ENCODE measurements at places on chromosomes 1 and 21. TPM values are rescaled to one million over a fixed set of nuclear protein-coding genes. Genes with fewer than 3 reads are reported as not detected.
A peak's percentile ranks its signal among the peaks of the same experiment; 100 is the strongest.

DNA sequence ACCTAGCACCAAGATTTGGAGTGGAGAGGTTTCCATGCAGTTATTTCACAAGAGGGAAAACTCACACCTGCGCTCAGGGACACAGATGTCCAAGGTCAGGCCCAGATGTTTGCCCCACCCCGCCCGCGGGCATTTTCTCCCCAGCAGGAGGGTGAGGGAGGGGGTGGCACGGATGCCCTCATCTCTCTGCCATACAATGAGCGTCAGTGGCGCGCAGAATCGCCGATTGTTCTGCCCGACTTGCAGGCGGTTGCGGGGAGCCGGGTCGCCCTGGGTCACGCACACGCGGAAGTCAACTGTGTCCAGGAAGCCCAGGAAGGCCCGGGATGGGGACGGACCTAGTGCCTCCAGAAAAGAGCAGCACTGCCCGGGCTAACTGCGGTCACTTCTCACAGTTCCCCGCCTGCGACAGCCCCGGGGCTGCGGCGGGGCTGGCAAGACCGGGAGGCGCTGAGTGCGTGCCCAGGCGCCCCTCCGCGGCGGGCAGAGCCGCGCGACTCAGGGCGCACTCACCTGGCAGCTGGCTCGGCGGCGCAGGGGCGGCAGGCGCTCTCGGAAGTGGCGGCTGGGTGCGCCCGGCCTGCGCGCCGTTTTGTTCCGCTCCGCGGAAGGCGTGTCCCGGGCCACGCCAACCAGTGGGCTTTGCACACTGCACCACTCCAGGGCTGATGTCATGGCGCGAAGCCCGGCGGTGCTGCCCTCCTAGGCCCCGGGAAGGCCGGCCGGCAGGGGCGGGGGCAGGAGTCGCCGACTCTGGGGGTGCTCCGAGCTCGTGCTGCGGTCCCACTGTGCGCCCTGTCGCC, at the start of gene CSRP1:
CSRP1 (minus strand) TSS at position 567 of the 803 bp plus-strand sequence. CDS start 10,820 bp downstream, outside the sequence.
- no peaks in the 10 kb centered on the region for H3K36me3 ChIP-seq
- peak within 1 kb of the TSS; percentile 40 for H3K4me3 ChIP-seq
- peak within 1 kb of the TSS; percentile 90 for H3K27ac ChIP-seq
- DNase-seq, result peak; percentile 93

The C1orf56 gene
- 5.7 TPM for total RNA-seq

The CFH gene
- 12.2 TPM for total RNA-seq

DNA sequence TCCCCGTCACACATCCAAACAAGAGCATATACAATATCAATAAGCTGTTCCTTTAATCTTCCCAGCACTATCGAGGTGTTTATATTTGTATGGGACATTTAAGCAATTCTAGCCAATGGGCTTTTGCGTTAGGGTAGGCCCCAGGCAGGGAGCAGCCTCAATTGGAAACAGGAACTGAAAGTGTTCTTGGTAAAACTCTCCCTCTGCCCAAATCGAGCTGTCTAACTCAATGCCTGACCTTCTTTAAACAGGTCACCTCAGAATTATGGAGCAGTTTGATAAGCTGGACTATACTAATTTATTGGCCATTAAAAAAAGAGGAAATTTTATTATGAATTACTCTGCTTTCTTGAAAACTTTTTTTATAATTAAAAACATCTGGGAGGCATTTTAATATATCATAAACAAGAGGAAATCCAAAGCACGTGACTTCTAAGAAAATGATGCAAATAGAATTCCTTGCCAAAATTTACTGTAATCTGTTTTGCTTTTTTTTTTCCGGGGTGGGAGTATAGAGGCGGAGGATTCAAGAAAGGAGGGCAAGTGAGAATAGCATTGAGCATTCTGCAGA, 498.1 kb downstream of the LMO4 start:
- H3K4me1 ChIP-seq, result no peaks in the 10 kb centered on the region
- H3K27me3 ChIP-seq, result no peaks in the 10 kb centered on the region
- no peaks in the 10 kb centered on the region for H3K36me3 ChIP-seq
- no peak overlapping the region for H3K4me3 ChIP-seq
- no peak for DNase-seq

The HSPG2 gene
- 87.7 TPM for total RNA-seq

DNA sequence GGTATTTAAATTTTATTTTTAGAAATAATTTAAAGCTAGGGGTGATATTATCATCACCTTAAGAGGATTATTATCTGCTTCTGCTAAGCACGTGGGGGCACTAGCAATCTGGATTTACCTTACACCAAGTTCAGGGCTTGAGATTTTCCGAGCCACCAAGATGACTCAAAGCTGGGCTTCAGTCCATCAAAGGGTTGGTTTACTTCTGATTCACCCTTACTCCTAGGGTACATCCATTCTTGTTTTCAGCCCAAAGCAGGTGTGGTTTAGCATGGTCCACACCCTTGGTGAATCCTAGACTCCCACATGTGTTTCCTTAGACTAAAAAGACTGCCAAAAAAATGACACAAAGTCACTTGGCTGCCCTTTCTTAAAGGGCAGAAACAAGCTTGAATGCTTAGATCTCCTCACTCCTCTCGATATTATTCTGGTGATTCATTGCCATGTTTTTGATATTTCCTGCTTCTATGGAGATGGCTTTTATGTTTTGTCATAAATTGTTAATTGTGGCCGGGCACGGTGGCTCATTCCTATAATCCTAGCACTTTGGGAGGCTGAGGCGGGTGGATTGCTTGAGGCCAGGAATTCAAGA, 9.8 kb upstream of the PRSS38 start:
- no peaks in the 10 kb centered on the region for H3K27me3 ChIP-seq
- H3K4me1 ChIP-seq, result no peaks in the 10 kb centered on the region
- no peaks in the 10 kb centered on the region for H3K36me3 ChIP-seq
- DNase-seq, result no peak
- no peak overlapping the region for H3K4me3 ChIP-seq

The GBP3 gene
- total RNA-seq, result 8.2 TPM

The FAM177B gene
- 3.4 TPM for total RNA-seq

- H3K4me1 ChIP-seq, result no peaks in the 10 kb centered on the region
- no peaks in the 10 kb centered on the region for H3K27me3 ChIP-seq
- H3K36me3 ChIP-seq, result no peaks in the 10 kb centered on the region
- no peak overlapping the region for H3K4me3 ChIP-seq
These were observed 158.0 kb downstream of the CLIC6 start for GRCh38 chr21:34826836-34827235.

- no peak for DNase-seq
- no peak overlapping the region for H3K27ac ChIP-seq
- peaks cover 13% of the 10 kb centered on the region for H3K4me1 ChIP-seq
- no peaks in the 10 kb centered on the region for H3K36me3 ChIP-seq
- H3K27me3 ChIP-seq, result no peaks in the 10 kb centered on the region
These were observed 247.3 kb downstream of the TTLL7 start for GRCh38 chr1:83751602-83752001.

DNA sequence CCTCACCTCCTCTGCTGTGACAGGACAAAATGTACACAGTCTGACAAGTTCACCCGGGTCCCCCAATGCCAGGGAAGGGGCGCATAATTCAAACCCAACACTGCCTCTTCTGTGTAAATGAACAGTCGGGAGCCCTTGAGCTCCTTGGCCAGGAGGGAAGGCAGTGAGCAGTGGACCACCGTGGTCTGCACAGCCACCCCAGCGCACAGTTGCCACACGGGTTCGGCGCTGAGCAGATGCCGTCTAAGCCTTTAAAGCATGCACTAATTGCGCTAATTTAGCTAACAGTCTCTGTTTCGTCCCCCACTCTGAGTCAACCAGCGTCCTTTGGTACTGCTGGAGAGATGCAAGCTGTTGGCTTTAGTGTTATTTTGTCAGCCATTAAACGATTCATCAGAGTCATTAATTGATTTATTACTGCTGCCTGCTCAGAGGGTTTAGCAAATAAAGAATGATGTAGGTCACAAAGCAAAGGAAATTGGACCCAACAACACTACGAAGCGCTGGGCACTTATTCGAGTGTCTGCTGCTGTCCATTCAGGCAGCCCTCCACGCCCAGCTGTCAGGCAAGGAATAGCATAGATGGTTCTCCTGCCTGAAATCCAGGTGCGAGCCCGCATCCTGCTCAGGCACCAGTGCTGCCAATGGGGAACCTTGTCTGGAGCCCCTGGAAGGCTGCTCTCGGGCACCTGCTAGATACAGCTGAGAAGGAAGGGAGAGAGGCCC, 91.5 kb downstream of the MRPL37 start:
- H3K4me3 ChIP-seq, result no peak overlapping the region
- H3K4me1 ChIP-seq, result peaks cover 39% of the 10 kb centered on the region
- peak overlapping the region; percentile 21 for H3K27ac ChIP-seq
- DNase-seq, result no peak
- no peaks in the 10 kb centered on the region for H3K36me3 ChIP-seq

- no peaks in the 10 kb centered on the region for H3K27me3 ChIP-seq
- H3K27ac ChIP-seq, result no peak overlapping the region
- H3K4me1 ChIP-seq, result no peaks in the 10 kb centered on the region
- no peak overlapping the region for H3K4me3 ChIP-seq
- no peak for DNase-seq
- H3K36me3 ChIP-seq, result no peaks in the 10 kb centered on the region
These were observed 146.4 kb upstream of the GALNT2 start for GRCh38 chr1:229920683-229921082.

- no peaks in the 10 kb centered on the region for H3K27me3 ChIP-seq
- no peak overlapping the region for H3K27ac ChIP-seq
- no peaks in the 10 kb centered on the region for H3K4me1 ChIP-seq
These were observed 120.7 kb downstream of the BACH1 start for GRCh38 chr21:29419422-29419821.

DNA sequence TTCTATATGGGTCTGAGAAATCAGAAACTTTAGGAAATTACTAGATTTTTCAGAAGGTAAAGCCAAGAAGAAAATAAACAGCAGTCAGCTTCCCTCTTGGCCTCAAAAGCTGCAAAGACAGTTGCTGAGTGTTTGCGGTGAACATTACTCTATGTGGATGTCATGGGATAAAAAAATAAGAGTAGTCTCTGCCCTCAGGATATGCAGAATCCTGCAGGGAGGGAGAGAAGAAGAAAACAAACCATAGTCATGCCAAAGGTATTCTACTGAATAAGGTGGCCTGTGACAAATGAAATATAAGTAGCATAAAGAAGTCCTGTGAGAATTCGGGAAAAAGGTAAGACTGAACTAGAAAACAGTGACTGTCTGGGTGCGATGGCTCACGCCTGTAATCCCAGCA, 19.0 kb downstream of the YARS1 start:
- H3K36me3 ChIP-seq, result no peaks in the 10 kb centered on the region
- H3K4me3 ChIP-seq, result no peak overlapping the region
- H3K27ac ChIP-seq, result no peak overlapping the region
- H3K27me3 ChIP-seq, result no peaks in the 10 kb centered on the region

The PSRC1 gene
- 1.8 TPM for total RNA-seq

DNA sequence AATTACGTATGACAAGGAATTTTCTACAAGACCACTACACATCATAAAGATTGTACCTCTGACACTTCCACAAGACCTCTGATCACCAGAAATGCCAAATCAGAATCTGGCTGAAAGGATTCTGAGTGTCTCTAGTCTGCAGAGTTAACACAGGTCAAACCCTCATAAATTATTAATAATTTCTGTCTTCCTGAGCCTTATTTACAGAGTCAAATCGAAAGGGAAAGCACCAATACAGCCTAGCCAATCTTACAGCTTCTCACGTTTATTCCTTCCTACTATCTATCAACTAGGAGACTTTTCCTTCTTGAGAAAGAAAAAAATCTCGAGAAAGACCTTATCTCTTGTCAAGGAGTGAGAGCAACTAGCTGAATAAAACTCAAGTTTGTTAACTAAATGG, 2151.6 kb downstream of the MRPL39 start:
- no peaks in the 10 kb centered on the region for H3K4me1 ChIP-seq
- no peaks in the 10 kb centered on the region for H3K27me3 ChIP-seq
- H3K36me3 ChIP-seq, result no peaks in the 10 kb centered on the region
- H3K27ac ChIP-seq, result no peak overlapping the region
- DNase-seq, result no peak
- H3K4me3 ChIP-seq, result no peak overlapping the region

- no peak overlapping the region for H3K27ac ChIP-seq
- peaks cover 32% of the 10 kb centered on the region for H3K4me1 ChIP-seq
- no peak for DNase-seq
- H3K27me3 ChIP-seq, result no peaks in the 10 kb centered on the region
These were observed 5.3 kb downstream of the PUSL1 start for GRCh38 chr1:1313500-1314236.

The BSND gene
- not detected for total RNA-seq

All from body of pancreas (tissue), 4 donors.